ENCODE measurements at places on chromosomes 2 and 18.
A peak's percentile ranks its signal among the peaks of the same experiment; 100 is the strongest.

- H3K4me1 ChIP-seq: no peaks in the 10 kb centered on the region
- H3K36me3 ChIP-seq: no peaks in the 10 kb centered on the region
- no peak overlapping the region for H3K4me3 ChIP-seq
- DNase-seq: peak; percentile 17
- H3K27me3 ChIP-seq: no peaks in the 10 kb centered on the region
Observed at GRCh38 chr2:183490914-183491313, 366.7 kb downstream of the NUP35 start.

DNA sequence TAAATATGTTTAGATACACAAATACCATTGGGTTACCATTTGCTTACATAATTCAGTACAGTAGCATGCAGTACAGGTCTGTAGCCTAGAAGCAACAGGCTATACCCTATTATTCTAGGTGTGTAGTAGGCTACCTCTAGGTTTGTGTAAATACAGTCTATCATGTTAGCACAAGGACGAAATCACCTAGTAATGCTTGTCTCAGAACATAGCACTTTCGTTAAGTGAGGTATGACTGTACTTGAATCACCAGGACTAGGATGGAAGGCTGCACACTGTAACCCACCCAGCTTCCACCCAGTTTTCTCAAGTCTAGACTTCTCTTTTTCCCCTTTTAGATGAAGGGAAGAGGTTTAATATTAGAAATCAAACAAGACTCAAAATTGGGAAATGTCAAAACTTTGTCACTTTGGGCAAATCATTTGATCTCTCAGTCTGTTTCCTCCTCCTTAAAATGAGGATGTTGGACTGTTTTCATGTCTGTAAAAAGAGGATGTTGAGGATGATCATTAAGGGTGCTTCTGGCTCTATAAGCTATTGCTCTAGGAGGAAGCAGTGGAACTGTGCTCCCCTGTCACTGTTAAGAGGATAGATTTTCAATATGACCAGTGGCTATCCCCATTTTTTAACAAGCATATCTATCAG, 3.7 kb upstream of the SOCS6 start:
- no peak overlapping the region for H3K4me3 ChIP-seq
- no peak overlapping the region for H3K27ac ChIP-seq
- no peaks in the 10 kb centered on the region for H3K4me1 ChIP-seq
- H3K27me3 ChIP-seq: no peaks in the 10 kb centered on the region
- DNase-seq: no peak

GRCh38 chr2:24986372-24986771, 14.6 kb upstream of the DNAJC27 start:
- peaks cover 24% of the 10 kb centered on the region for H3K4me1 ChIP-seq
- DNase-seq: peak; percentile 82
- no peaks in the 10 kb centered on the region for H3K27me3 ChIP-seq
- H3K4me3 ChIP-seq: no peak overlapping the region

DNA sequence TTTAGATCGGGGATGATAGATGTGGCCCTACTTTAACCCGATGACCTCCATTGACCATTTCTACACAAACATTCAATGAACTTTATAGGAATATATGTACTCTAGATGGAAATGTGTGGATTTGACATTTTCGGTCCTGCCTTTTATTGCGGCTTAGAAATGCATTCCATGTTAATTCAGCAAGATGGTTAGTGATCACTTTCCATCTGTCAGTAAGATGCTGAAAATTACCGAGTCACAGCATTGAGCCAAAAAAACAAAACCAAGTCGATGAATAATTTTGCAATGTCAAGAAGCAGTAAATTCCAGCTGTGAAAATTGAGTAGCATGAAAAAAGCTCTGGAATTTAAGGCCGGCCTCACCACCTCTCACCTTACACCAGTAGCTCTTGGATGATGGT, 1642.6 kb upstream of the NXPH2 start:
- no peak overlapping the region for H3K4me3 ChIP-seq
- no peaks in the 10 kb centered on the region for H3K36me3 ChIP-seq
- no peak for DNase-seq
- no peaks in the 10 kb centered on the region for H3K27me3 ChIP-seq
- no peaks in the 10 kb centered on the region for H3K4me1 ChIP-seq

- H3K27ac ChIP-seq: no peak overlapping the region
- no peak for DNase-seq
- no peaks in the 10 kb centered on the region for H3K27me3 ChIP-seq
- no peaks in the 10 kb centered on the region for H3K4me1 ChIP-seq
- H3K36me3 ChIP-seq: no peaks in the 10 kb centered on the region
Observed at GRCh38 chr2:237782181-237782580, 16.4 kb upstream of the RBM44 start.

- no peak overlapping the region for H3K4me3 ChIP-seq
- no peaks in the 10 kb centered on the region for H3K36me3 ChIP-seq
- peaks cover 15% of the 10 kb centered on the region for H3K4me1 ChIP-seq
- DNase-seq: no peak
- no peaks in the 10 kb centered on the region for H3K27me3 ChIP-seq
- no peak overlapping the region for H3K27ac ChIP-seq
Observed at GRCh38 chr2:19893520-19894133, 8.2 kb downstream of the TTC32 start.

GRCh38 chr18:62852851-62853250, 137.5 kb downstream of the PHLPP1 start:
- H3K27me3 ChIP-seq: no peaks in the 10 kb centered on the region
- H3K4me3 ChIP-seq: no peak overlapping the region
- H3K27ac ChIP-seq: no peak overlapping the region
- H3K36me3 ChIP-seq: no peaks in the 10 kb centered on the region

- no peak overlapping the region for H3K4me3 ChIP-seq
- DNase-seq: no peak
- no peaks in the 10 kb centered on the region for H3K27me3 ChIP-seq
- no peaks in the 10 kb centered on the region for H3K36me3 ChIP-seq
- no peak overlapping the region for H3K27ac ChIP-seq
- no peaks in the 10 kb centered on the region for H3K4me1 ChIP-seq
Observed at GRCh38 chr2:142724186-142724585, 153.3 kb upstream of the KYNU start.

DNA sequence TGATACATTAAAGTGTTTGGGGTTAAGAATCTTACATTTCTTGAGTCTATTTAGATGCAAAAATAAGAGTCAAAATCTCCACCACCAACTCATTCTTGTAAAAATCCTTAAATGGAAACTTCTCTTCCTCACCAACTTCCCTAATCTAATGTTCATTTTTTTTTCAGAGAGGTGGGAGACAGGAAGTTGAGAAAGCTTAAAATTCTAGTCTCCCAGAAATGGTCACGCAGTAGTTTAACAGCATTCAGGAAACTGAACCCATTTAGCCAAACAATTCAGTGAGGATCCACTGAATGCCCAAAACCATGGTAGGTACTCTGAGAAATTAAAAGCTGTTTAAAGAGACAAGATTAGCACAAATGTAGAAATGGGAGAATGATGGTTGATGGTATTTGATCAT, 69.0 kb downstream of the TXNL1 start:
- peaks cover 6% of the 10 kb centered on the region for H3K4me1 ChIP-seq
- no peak overlapping the region for H3K4me3 ChIP-seq
- no peak for DNase-seq
- no peak overlapping the region for H3K27ac ChIP-seq
- H3K36me3 ChIP-seq: no peaks in the 10 kb centered on the region

DNA sequence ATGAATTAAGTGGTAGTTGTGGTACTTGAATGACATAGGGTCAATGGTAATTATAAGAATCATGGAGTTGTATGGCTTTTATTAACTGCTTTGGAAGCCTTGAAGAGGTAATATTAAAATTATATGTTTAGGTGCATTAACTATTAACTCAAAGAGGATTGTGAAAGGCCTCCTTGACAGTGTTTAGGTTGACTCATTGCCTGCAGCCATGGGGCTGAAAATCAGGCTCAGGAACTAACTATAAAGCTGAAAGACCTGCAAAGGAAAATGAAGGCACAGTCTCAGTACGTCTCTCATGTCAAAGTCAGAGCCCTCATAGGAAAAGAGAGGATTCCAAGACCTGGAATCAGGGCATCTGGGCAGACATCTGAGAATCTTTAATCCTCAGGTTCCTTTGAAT, 31.0 kb downstream of the CACNB4 start:
- H3K27me3 ChIP-seq: no peaks in the 10 kb centered on the region
- H3K4me3 ChIP-seq: no peak overlapping the region
- no peak overlapping the region for H3K27ac ChIP-seq

- no peak overlapping the region for H3K27ac ChIP-seq
- no peaks in the 10 kb centered on the region for H3K27me3 ChIP-seq
- H3K36me3 ChIP-seq: no peaks in the 10 kb centered on the region
- H3K4me1 ChIP-seq: no peaks in the 10 kb centered on the region
Observed at GRCh38 chr2:181675254-181675653, 5.1 kb downstream of the NEUROD1 start.

DNA sequence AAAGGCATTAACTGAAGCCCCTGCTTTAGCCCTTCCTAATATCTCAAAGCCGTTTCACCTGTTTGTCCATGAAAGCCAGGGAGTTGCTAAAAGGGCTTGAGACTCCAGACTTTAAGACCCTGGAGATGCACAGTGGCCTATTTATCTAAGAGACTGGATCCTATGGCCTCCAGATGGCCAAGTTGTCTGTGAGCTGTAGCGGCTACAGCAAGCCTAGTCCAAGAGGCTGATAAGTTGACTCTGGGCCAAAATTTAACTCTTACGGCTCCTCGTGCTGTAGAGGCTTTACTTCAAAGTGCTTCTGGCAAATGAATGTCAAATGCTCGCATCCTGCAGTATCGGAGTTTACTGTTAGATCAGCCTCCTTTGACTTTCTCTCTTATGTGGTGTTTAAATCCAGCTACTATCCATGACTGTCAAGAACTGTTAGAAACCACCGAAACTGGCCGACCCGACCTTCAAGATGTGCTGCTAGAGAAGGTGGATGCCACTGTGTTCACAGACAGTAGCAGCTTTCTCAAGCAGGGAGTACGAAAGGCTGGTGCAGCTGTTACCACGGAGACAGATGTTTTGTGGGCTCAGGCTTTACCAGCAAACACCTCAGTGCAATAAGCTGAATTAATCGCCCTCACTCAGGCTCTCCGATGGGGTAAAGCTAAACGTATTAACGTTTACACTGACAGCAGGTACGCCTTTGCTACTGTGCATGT, 336.7 kb upstream of the CNTNAP5 start:
- no peak overlapping the region for H3K27ac ChIP-seq
- H3K4me1 ChIP-seq: no peaks in the 10 kb centered on the region
- no peaks in the 10 kb centered on the region for H3K36me3 ChIP-seq
- no peak overlapping the region for H3K4me3 ChIP-seq
- DNase-seq: no peak

DNA sequence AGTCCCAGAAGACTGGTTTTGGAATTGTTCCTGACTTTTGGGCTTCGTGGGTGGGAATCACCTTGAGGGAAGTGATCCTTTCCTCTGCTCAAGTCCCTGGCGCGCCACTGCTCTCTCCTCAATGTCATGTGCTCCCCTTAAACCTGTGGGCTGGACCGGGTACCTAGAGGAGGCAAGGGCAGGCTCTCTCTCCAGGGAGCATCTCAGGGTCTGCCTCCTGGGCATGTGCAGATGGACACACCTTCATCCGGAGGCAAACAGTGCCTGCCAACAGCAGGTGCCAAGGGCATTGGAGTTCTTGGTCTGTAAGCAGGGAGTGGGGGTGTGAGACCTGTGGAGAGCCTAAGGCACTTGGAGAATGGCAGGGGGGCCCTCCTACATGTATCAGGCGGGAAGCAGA, 142.6 kb downstream of the INHBB start:
- no peak overlapping the region for H3K4me3 ChIP-seq
- no peak for DNase-seq
- H3K27ac ChIP-seq: no peak overlapping the region
- H3K36me3 ChIP-seq: no peaks in the 10 kb centered on the region
- H3K4me1 ChIP-seq: peaks cover 8% of the 10 kb centered on the region

GRCh38 chr2:48424866-48425265, 105.1 kb upstream of the STON1 start:
- H3K27ac ChIP-seq: no peak overlapping the region
- peaks cover 9% of the 10 kb centered on the region for H3K4me1 ChIP-seq
- DNase-seq: no peak
- no peaks in the 10 kb centered on the region for H3K27me3 ChIP-seq
- no peaks in the 10 kb centered on the region for H3K36me3 ChIP-seq

- no peaks in the 10 kb centered on the region for H3K27me3 ChIP-seq
- no peak for DNase-seq
- H3K4me1 ChIP-seq: no peaks in the 10 kb centered on the region
- H3K4me3 ChIP-seq: no peak overlapping the region
- no peaks in the 10 kb centered on the region for H3K36me3 ChIP-seq
Observed at GRCh38 chr18:62175521-62175920, 11.3 kb downstream of the PIGN start.

DNA sequence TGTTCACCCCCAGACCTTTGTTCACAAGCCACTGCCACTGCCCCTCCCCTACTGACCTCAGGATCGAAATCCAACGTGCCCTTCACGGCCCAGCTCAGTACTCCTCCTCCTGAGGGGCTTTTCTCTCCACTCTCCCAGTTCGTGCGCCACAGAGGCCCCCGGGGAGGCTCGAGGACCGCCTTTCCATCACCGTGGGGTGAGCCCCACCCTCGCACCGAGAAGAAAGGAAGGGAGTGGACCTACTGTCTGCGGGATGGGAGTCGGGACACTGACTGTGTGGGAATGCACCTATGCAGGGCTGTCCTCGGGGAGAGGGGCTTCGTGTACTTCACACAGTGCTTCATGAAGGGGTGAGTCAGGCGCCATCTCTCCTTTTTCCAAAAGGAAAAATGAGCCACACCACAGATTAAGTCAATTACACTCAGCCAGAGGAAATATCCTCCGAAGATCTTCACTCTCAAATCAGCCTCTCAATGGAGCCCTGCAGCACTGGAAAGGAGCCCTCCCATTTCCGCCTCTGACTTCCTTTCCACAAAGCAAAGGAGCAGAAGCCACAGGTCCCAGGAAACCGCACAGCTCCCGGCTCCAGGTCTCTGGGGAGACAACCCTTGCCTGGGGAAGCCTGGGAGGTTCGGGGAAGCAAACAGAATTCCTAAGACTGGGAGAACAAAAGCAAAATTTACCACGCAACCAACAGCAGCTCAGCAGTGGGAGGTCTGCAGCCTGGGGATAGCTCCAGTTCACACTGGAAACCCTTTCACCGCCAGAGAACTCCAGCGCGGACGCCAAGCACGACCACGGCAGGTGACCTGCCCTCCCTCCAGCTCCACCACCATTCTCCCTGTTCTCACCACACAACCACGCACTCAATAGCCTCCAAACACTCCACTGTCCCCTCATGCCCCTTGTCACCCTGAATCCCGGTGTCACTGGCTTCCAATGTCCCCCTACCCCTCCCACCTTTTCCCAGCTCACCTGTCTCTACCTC, 21.6 kb downstream of the ADCY3 start:
- H3K27ac ChIP-seq: no peak overlapping the region
- no peak overlapping the region for H3K4me3 ChIP-seq
- DNase-seq: no peak
- H3K36me3 ChIP-seq: no peaks in the 10 kb centered on the region
- no peaks in the 10 kb centered on the region for H3K27me3 ChIP-seq

DNA sequence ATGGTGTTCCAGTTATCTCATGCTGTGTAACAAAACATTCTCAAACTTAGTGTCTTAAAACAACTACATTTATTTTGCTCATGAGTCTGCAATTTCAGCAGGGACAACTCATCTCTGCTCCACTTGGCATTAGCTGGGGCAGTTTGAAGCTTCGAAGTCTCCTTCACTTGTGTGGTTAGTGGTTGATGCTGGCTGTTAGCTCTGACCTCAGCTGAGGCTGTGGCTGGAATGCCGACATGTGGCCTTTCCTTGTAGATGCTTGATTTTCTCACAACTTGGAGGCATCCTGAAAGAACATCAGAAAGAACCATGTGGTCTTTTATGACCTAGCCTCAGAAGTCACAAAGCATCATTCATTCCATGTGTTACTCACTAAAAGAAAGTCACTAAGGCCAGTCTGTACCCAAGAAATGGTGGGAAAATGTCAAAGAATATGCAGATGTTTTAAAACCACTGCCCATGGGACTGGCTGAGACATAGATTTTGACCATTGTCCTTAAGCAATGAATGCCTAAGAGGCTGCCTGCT, 3.8 kb upstream of the TMSB10 start:
- H3K4me3 ChIP-seq: no peak overlapping the region
- H3K36me3 ChIP-seq: no peaks in the 10 kb centered on the region
- H3K4me1 ChIP-seq: peaks cover 11% of the 10 kb centered on the region
